GM12891 (cell line): ENCODE measurements at places on chromosomes 7 and 10.

GRCh38 chr7:22732556-22733126 lies 5.6 kb downstream of the IL6 start:
- DNase-seq = no peak

- no peak for DNase-seq
Observed at GRCh38 chr7:159075563-159076238, 69.0 kb downstream of the VIPR2 start.

- DNase-seq = no peak
Observed at GRCh38 chr7:102410123-102410522, 14.0 kb downstream of the PRKRIP1 start.

DNA sequence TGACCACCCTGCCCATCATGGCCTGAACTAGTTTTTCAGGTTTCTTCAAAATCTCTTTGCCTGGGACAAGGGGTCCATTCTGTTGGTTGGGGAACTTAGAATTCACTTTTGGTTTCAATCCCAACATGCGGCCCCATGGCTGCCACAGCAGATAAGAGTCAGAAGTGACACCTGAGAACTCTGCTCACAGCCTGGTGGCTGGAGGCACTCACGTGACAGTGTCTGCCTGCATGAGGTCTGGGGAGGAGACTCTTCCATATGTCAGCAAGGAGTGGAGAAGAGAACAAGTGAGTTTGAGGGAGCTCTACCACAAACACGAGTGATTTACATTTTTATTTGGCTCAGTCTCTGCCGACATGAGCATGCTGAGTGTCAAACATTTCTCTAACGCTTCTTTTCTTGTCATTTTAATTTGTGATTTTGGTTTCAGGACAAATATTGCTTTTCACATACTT lies 370.4 kb downstream of the TNS3 start:
- no peak for DNase-seq

GRCh38 chr7:1961701-1962276 lies 271.0 kb downstream of the MAD1L1 start:
- DNase-seq = no peak

DNA sequence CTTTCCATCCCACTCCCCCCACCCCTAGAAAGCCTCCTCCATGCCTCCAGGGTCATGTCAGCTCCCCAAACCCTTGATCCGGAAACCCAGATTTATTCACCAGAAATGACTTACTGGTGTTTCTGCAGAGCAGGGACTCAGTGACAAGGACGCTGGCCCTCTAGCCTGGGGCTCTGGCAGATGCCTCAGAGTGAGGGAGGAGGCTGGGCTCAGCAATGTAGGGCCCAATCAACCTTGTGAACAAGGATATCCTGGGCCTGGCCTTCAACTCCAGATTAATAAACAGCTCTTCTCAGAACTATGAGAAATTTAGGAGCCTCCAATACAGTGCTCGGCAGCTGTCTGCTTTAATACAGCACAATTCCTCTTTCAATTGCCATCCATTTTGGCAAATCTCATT lies at the start of gene MBL2:
MBL2 (minus strand) TSS at position 162 of the 400 bp plus-strand sequence. CDS start 1,149 bp downstream, outside the sequence.
- no peak for DNase-seq

DNA sequence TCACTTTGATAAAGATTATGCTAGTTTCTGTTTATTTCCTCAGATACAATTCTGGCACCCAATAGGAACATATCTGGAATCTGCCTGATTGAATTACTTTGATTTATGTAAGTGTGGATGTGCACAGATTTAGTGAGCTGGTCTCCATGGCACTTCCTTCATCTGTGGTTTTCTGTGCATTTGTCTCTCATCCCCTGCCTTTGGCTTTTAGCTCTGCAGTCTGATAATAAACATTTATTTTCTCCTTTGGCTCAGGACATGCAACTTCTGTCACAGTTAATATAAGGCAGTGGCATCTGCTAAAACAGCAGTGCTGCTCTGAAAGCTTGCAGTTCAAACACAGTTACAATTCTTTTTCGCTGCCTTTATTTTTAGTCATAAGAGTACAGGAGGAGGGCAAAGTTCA lies 273.7 kb upstream of the CHRM2 start:
- DNase-seq = no peak

GRCh38 chr7:46739518-46740234 lies 818.6 kb upstream of the IGFBP3 start:
- DNase-seq = no peak

DNA sequence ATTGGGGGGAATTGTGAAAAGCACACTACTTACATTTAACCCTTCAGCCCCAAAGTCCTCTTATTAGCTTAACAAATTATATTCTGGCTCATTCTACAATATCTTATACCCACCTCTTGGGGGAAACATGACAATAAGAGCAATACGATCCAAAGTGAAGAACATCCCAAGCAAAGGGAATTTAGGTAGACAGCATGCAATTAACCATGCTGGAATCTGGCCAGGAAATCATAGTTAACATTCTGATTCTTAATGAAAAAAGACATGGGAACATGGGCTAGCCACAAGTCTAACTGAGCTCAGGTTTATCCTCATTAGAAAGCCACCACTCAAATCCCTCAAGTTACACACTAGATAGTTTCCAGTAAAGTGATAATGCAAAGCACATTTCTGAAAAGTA lies 241.9 kb upstream of the SLC26A5 start:
- no peak for DNase-seq

- no peak for DNase-seq
Observed at GRCh38 chr10:129873351-129873750, 90.7 kb downstream of the EBF3 start.

DNA sequence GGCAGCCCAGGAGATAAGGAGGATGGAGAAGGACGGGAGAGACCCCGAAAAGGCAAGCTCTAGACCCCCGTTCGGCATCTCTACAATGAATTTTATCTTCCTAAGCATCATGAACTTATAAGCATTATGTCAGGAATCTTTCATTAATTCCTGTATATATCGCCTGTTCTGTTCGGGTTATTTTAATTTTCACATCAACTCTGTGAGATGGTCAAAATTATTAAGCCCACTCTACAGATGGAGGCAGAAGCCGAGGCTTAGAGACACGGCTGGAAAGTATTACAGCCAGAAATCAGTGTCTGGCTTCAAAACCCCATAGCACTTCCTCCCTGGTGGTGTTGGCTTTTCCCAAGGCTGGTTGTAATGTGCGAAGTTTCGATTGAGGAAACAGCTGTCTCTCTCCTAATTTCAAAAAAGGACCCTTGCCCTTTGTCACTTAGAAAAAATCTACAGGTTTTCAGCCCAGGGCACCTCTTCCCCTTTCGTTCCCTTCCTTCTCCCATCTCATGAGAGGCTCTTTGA lies 1.5 kb upstream of the GRM8 start:
- DNase-seq = no peak

DNA sequence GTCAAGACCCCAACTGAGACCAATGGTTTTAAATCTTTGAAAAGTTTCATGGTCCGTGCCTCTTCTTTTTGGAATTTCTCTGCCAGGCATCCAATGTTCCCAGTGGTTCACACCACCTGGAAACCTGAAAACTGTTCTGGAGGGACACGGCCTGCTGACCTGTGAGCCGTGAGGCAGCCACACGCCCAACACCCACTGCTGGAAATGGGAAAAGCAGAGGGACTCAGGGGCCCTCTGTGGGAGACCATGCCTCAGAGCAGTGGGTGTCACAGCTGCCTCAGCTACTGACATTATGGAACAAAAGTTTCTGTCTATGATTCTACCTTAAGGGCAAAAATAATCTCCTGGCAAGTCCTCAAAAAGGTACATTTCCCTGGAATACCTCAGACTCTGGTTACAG lies 70.4 kb upstream of the VIPR2 start:
- no peak for DNase-seq

DNA sequence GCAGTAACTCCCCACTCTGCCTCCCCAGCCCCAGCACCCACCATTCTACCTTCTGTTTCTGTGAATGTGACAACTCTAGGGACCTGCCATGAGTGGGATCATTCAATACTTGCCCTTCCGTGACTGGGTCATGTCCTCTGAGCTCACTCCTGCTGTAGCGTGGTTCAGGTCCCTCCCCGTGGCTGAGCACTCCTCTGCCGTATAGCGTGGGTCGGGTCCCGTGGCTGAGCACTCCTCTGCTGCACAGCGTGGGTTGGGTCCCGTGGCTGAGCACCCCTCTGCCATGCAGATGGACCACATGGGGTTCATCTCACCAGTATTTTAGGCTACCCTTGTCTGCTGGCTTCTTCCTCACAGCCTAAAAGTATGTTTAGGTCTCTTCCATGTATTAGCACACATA lies 43.0 kb downstream of the INSIG1 start:
- no peak for DNase-seq

DNA sequence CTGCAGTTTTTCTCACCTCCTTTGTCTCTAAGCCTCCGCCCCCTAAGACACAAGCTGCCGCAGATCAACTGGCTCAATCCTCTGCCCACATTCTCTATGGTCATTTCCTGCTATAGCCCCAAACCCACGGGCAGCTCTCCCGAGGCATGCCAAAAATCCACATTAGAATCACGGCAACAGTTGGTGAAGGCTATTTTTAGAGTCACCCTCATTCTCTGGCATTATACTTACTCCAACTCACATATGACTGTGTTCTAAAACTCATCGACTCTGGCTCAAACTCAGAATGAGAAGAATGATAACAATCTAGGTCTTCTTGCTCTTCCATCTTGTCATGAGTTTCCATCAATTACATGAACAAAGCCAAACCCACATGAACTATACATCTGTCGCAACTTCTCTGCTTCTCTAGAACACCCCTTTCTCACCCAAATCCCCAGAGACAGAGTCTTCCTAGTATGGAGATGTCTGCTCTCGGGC lies 10.9 kb upstream of the KIAA1549 start:
- DNase-seq = no peak

GRCh38 chr10:105769248-105770184 lies 1128.4 kb downstream of the SORCS3 start:
- no peak for DNase-seq

GRCh38 chr7:74324531-74325209 lies 35.5 kb downstream of the CLIP2 start:
- no peak for DNase-seq

GRCh38 chr10:59037018-59037389 lies 139.4 kb upstream of the PHYHIPL start:
- no peak for DNase-seq
